DMS79 (cell line): ENCODE measurements at places on chromosomes 2 and 18.

GRCh38 chr18:8932866-8933265 is 169.6 kb upstream of the NDUFV2 start:
- DNase-seq = no peak

GRCh38 chr2:5070257-5070656 is 621.9 kb upstream of the SOX11 start:
- peak; percentile 16 for DNase-seq

GRCh38 chr2:230335461-230335863 is 8.5 kb downstream of the SP140L start:
- DNase-seq = no peak

DNA sequence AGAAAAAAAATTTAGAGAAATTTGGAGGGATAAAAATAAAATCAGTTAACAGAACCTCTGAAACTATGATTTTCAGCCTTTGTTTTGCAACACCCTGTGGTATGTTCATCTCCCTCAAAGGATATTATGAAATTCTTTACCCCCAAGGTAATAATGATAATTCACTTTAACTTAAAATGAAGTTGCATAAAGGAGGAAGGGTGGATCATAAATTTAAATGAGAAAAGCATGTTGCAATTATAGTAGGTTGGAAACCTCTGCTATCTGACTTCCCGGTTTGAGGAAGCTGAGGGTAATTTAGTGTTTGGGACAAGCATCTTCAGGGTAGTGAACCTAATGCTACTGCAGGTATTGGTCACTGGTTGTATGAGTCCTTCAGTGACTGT is 102.9 kb downstream of the BABAM2 start:
- DNase-seq = no peak

GRCh38 chr2:200604571-200605255 is 18.9 kb downstream of the AOX1 start:
- DNase-seq = no peak

DNA sequence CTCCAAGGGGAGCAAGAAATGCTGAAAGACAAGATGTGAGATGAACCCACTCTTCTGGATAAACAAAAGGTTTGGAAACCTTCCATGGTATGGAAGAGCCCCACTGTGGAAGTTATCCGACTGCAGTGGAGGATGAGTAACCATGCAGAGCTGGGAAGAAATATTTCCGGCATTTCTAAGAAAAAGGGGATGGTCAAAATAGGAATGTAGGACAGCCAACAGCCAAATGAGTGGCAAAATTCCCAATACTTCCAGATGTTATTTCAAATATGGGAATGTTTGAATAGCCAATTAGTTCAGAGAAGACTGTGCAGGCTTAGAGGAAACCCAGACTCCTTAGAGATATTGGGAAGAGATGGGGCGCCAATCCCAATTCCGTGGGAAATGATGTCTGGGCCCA is 246.8 kb downstream of the RAD51AP2 start:
- DNase-seq = no peak
